ENCODE measurements at places on chromosomes 1 and 21.

DNA sequence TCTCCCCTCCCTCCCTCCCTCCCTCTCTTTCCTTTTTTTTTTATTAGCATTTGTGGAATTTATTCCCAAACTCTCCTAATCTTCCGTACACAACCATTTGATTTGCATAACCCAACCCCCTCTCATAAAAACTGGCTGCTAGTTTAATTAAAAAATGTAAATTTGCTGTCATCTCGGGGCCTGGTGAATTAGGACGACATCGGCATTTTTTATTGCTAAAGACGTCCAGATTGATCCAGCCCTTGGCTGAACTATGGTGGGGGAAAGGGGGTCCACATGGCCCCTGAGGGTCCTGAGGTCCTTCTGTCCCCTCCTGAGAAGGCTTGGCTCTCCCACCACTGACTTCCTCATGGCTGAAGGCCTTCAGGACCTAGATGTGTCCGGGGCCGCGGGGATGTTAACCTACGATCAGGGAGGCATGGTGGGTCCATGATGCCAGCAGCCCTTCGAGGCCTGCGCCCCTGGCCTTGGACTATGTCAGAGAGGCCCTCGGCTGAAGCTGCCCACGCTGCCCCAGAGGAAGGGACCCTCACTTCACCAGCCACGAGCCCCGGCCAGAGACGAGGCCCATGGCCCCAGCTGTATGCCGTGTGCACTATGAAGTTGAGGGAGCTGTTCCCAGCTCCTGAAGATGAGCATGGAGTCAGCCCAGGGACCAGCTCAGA, 105.2 kb downstream of the CASZ1 start:
- DNase-seq = no peak

DNA sequence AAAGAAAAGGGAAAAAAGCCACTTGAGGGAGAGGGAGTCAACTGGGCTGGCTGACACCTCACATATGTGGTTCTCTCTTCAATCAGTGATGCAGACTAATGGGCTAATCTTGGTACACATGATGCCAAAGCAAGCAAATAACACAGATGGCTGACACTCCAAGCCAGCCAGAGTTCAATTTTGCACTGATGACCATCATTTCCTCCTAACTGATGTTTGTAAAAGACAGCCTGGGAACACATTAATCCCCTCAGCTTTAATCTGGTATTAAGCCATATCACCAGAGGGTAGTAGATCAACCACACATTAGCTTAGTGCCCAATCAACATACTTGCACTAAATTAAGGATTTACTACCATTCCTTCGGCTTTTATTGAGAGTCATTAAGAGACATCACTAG, 2.8 kb downstream of the VPS72 start:
- DNase-seq = no peak

DNA sequence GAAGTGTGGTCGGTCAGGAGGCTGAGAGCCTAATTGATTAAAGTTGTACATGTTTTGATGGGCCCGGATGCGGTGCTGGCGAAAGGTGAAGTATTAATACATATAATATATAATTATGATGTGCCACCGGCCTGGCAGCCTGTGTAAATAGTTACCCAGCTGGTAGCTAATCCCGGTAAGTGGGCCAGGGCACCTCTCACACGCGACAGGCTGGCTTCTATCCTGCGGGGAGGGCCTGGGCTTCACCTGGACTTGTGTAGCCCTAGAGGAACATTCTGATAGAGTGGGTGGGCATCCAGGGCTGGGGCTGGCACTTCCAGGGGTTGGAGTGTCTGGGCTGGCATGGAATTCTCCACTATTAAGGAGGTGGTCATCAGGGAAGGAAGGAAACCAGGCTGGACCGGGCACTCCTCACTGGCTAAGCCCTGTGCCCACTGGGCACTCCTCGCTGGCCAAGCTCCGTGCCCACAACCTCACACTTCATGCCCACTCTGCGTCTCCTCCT, 48.3 kb downstream of the IGSF21 start:
- DNase-seq = no peak

DNA sequence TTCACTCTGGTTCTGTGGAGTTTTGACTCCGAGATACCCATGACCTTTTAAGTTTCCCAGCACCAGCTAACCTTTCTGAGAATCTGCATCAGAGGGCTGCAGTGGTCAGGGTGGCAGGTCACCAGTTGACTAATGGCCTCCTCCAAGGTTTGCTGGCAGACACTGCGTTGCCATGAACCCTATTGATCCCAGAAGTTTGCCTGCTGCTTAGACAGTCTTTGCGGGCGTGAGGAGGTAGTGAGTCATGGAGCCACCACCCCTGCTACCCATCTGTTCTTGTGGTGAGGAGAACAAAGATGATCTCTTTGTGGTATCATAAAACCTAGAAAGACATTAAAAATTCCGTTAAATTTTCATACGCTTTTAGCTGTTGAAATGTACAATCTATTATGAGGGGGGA, 180.4 kb downstream of the FGGY start:
- DNase-seq = no peak

DNA sequence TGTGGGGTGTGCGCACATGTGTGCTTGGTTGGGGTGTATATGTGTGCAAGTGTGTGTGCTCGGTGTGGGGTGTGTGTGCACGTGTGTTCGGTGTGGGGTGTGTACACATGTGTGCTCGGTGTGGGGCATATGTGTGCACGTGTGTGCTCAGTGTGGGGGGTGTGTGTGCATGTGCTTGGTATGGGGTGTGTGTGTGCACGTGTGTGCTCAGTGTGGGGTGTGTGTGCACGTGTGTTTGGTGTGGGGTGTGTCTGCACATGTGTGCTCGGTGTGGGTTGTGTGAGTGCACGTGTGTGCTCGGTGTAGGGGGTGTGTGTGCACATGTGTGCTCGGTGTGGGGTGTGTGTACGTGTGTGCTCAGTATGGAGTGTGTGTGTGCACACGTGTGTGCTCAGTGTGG, 77.5 kb downstream of the PRDM16 start:
- no peak for DNase-seq

Data from stimulated activated CD4-positive, alpha-beta T cell treated with anti-CD3 and anti-CD28 coated beads, Interleukin-1b, Interleukin-23, amount 100 ng/mL, for 4 hours (primary cell).